ENCODE measurements at places on chromosomes 4 and X. TPM values are rescaled to one million over a fixed set of nuclear protein-coding genes. Genes with fewer than 3 reads are reported as not detected.

- peaks cover 2% of the 10 kb centered on the region for H3K36me3 ChIP-seq
- H3K4me1 ChIP-seq = no peaks in the 10 kb centered on the region
- H3K27ac ChIP-seq = no peak overlapping the region
- no peak overlapping the region for H3K4me3 ChIP-seq
Observed at GRCh38 chr4:183229397-183229796, 90.7 kb downstream of the CLDN22 start.

- H3K4me1 ChIP-seq = peaks cover 9% of the 10 kb centered on the region
- H3K27ac ChIP-seq = no peak overlapping the region
- H3K4me3 ChIP-seq = no peak overlapping the region
- DNase-seq = no peak
- no peaks in the 10 kb centered on the region for H3K36me3 ChIP-seq
Observed at GRCh38 chr4:79585834-79586233, 177.8 kb upstream of the GK2 start.

- H3K27me3 ChIP-seq = no peaks in the 10 kb centered on the region
- no peaks in the 10 kb centered on the region for H3K36me3 ChIP-seq
- no peak overlapping the region for H3K4me3 ChIP-seq
- H3K4me1 ChIP-seq = no peaks in the 10 kb centered on the region
- no peak for DNase-seq
Observed at GRCh38 chrX:124348182-124348581, 1.8 kb downstream of the SH2D1A start.

The SPARCL1 gene
- 1,343 TPM for total RNA-seq

The NDNF gene
- total RNA-seq = 3.7 TPM

DNA sequence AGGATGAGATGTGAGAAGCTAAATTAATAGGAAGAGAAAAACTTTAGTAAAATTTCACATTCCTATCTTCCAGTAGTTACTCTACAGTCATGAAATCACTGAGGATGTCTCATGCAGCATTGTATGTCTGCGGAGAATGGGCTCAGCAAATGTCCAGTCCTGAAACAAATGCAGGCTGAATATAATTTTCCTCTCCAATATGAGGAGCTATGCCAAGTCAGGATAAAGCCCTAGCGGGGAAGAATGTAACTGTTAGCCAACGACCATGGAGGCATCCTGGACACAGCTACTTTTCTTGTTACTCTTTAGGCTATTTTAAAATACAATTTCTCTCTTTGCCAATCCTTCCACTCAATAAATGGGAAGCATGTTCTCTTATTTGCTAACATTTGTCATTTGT, 127.7 kb downstream of the PRKX start:
- no peak overlapping the region for H3K27ac ChIP-seq
- H3K27me3 ChIP-seq = no peaks in the 10 kb centered on the region
- H3K36me3 ChIP-seq = no peaks in the 10 kb centered on the region
- no peaks in the 10 kb centered on the region for H3K4me1 ChIP-seq

DNA sequence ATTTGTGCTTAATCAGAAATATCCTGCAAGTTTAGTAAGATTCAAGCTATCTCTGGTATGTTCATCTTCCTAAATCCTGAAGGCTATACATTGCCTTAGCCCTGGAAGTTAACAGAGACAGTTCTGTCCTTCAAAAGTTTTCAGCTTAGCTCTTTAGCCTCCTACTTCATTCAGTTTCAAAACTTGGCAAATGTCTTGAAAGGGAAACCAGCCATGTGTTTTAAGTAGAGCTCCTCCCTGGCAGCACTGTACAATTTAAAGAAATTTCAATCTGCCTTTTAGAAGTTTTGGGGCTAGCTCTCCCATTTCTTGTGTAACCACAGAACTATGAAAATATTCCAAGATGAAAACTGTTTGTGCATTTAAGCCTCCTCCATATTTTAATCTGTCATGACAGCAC, 47.0 kb downstream of the FANCB start:
- H3K4me1 ChIP-seq = no peaks in the 10 kb centered on the region
- no peak for DNase-seq
- H3K27me3 ChIP-seq = no peaks in the 10 kb centered on the region
- no peak overlapping the region for H3K4me3 ChIP-seq

- H3K4me3 ChIP-seq = no peak overlapping the region
- H3K4me1 ChIP-seq = no peaks in the 10 kb centered on the region
- H3K36me3 ChIP-seq = no peaks in the 10 kb centered on the region
- H3K27me3 ChIP-seq = no peaks in the 10 kb centered on the region
- DNase-seq = no peak
Observed at GRCh38 chrX:3697220-3697684, 16.2 kb downstream of the PRKX start.

DNA sequence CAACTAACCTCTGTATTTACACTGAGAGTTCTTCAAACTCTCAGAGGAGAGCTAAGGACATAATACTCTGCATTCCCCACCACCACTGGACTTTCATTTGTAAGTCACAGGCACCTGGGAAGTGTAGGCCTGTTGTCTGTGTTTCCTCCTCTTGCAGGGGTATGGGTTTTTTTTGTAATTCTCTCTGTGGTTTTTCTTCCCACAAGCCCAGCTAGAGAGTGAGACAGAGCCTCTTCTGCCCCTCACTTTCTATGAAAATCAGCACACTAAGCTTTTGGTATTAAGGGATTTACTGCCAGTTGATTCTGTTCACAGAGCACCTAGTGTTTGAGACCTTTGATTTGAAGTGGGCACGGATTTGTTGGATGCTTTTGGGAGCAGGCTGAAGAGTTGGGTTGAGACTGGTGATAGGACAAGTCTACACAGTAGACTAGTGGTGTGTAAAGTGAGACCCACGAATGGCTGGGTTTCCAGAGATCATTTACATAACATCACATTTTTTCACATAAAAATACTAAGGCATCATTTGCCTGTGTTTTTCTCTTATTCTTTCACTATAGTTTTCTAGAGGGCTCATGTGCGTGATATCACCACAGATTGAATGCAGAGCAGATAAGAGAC, 28.9 kb upstream of the WDR17 start:
- no peak for DNase-seq
- no peak overlapping the region for H3K27ac ChIP-seq
- no peaks in the 10 kb centered on the region for H3K27me3 ChIP-seq
- no peaks in the 10 kb centered on the region for H3K36me3 ChIP-seq

DNA sequence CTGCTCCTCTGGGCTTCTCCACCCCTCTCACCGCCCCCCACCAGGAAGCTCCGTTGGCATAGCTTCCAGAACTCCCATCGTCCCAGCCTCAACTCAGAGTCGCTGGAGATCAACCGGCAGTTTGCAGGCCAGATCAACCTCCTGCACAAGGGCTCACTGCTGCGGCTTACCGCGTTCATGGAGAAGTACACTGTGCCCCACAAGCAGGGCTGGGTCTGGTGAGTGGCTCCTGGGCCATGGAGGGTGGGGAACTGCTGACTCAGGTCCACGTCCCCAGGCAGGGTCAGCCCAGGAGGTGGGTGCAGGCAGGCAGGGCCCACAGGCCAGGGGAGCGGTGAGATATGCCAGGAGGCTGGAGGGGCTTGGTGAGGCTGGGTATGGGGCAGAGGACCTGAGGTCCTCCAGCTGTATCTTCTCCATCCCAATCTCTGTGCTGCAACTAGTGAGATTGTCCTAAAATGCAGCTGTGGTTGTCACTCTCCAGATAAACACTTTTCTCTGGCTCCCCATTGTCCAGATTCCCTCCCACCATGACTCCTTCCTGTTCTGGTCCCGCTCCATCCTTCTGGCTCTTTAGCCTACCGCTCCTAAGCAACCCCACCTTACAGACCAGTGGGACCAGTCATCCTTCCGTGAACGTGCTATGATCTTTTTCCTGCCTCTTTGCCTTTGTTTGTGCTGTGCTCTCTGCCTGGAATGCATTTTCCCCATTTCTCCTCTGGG, 71.9 kb downstream of the STARD8 start:
- H3K27ac ChIP-seq = no peak overlapping the region
- no peak overlapping the region for H3K4me3 ChIP-seq
- no peaks in the 10 kb centered on the region for H3K27me3 ChIP-seq
- no peaks in the 10 kb centered on the region for H3K4me1 ChIP-seq
- DNase-seq = no peak
- H3K36me3 ChIP-seq = no peaks in the 10 kb centered on the region

- H3K4me3 ChIP-seq = peak overlapping the region; percentile 44
- DNase-seq = no peak
- H3K27me3 ChIP-seq = no peaks in the 10 kb centered on the region
- H3K27ac ChIP-seq = no peak overlapping the region
Observed at GRCh38 chrX:15334561-15334960, 762 bp downstream of the PIGA start.

DNA sequence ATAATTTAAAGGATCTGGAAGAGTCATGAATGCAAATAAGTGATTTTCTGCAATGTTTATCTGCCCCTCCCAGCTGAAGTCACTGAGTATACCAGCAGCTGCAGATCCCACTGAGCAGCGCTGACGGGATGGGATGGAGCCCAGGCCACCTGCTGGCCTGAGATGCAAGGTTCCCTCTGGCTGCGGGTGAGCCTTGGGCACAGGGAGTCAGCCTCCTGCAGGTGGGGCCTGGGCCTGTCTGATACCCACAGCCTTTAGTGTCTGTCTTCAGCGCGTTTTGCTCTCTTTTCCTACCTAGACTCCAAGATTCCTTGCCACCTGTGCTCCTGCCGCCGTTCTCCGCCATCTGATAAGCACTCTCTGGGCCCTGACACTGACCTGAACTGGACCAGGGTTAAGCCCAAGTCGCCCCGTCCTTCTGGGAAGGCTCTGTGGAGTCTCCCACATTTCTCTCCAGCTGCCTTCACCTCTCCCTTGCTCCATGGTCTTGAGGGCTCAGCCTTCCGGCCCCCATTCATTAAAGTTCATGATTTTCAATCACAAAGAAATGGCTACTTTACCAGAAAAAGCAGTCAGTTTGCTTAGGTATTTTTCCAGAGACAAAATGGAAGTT, 223.1 kb upstream of the FAT1 start:
- no peaks in the 10 kb centered on the region for H3K4me1 ChIP-seq
- no peak overlapping the region for H3K4me3 ChIP-seq
- H3K27ac ChIP-seq = no peak overlapping the region
- no peak for DNase-seq

The RLIM gene
- total RNA-seq = 40.0 TPM

GRCh38 chrX:119684916-119685224, 8.1 kb downstream of the SEPTIN6 start:
- H3K27ac ChIP-seq = no peak overlapping the region
- no peak for DNase-seq
- no peaks in the 10 kb centered on the region for H3K27me3 ChIP-seq
- no peaks in the 10 kb centered on the region for H3K4me1 ChIP-seq

DNA sequence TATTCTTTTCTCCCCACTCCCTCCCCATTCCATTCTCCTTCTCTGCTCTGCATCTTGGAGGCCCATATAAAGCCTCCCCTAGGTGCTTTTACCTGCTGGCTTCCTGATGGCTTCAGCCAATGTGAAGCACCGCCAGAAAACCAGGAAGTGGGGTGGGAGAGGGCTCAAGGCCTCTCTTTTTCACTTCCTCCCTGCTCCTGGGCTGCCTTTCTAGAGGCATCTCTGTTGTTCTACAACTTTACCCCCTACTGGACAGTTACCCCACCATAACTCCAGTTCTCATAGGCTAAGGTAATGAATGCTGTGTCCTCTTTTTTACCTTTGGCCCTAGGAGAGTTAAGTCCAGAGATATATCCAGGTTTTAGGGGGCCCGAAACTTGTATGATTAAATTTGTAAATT, 62.4 kb upstream of the PPARGC1A start:
- no peak for DNase-seq
- no peak overlapping the region for H3K27ac ChIP-seq
- no peak overlapping the region for H3K4me3 ChIP-seq

GRCh38 chr4:86307432-86307831, 52.4 kb downstream of the MAPK10 start:
- no peaks in the 10 kb centered on the region for H3K27me3 ChIP-seq
- no peaks in the 10 kb centered on the region for H3K36me3 ChIP-seq
- DNase-seq = no peak
- no peak overlapping the region for H3K27ac ChIP-seq
- H3K4me3 ChIP-seq = no peak overlapping the region
- peaks cover 4% of the 10 kb centered on the region for H3K4me1 ChIP-seq

DNA sequence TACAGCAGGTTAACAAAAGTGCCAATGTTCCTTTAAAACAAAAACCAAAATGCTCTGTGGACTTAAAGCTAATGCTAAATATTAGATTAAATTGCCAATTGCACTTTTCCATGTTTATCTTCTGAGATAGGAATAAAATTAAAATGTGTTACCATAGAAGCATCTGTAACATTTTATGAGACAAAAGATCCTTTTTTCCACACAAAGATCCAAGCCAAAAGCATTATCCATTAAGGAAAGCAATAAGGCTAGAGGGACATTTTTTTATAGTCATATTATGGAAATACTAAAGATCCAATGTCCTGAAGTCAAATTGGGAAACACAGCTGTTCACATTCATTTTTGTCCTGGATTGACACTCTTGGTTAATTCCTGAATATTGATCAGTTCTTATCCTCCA, 73.6 kb downstream of the PALLD start:
- H3K4me3 ChIP-seq = no peak overlapping the region
- no peak for DNase-seq
- no peaks in the 10 kb centered on the region for H3K27me3 ChIP-seq
- no peaks in the 10 kb centered on the region for H3K36me3 ChIP-seq
- peaks cover 2% of the 10 kb centered on the region for H3K4me1 ChIP-seq

- H3K4me1 ChIP-seq = no peaks in the 10 kb centered on the region
- no peak for DNase-seq
- no peak overlapping the region for H3K4me3 ChIP-seq
- no peaks in the 10 kb centered on the region for H3K36me3 ChIP-seq
- H3K27ac ChIP-seq = no peak overlapping the region
- no peaks in the 10 kb centered on the region for H3K27me3 ChIP-seq
Observed at GRCh38 chrX:20374900-20375438, 108.3 kb upstream of the RPS6KA3 start.

GRCh38 chrX:135944486-135944885, 29.3 kb downstream of the MMGT1 start:
- no peak overlapping the region for H3K4me3 ChIP-seq
- no peaks in the 10 kb centered on the region for H3K27me3 ChIP-seq
- no peaks in the 10 kb centered on the region for H3K36me3 ChIP-seq
- H3K27ac ChIP-seq = no peak overlapping the region

GRCh38 chr4:138953961-138954371, 61.6 kb upstream of the NOCT start:
- H3K27me3 ChIP-seq = no peaks in the 10 kb centered on the region
- H3K4me1 ChIP-seq = no peaks in the 10 kb centered on the region
- no peak overlapping the region for H3K27ac ChIP-seq
